Esophagus squamous epithelium (tissue), 5 donors: ENCODE measurements at places on chromosomes 13 and 19.

GRCh38 chr19:18456279-18456678 lies 18.3 kb upstream of the ISYNA1 start:
- no peak for DNase-seq

GRCh38 chr13:100443998-100444328 lies 144.6 kb downstream of the GGACT start:
- DNase-seq = no peak

DNA sequence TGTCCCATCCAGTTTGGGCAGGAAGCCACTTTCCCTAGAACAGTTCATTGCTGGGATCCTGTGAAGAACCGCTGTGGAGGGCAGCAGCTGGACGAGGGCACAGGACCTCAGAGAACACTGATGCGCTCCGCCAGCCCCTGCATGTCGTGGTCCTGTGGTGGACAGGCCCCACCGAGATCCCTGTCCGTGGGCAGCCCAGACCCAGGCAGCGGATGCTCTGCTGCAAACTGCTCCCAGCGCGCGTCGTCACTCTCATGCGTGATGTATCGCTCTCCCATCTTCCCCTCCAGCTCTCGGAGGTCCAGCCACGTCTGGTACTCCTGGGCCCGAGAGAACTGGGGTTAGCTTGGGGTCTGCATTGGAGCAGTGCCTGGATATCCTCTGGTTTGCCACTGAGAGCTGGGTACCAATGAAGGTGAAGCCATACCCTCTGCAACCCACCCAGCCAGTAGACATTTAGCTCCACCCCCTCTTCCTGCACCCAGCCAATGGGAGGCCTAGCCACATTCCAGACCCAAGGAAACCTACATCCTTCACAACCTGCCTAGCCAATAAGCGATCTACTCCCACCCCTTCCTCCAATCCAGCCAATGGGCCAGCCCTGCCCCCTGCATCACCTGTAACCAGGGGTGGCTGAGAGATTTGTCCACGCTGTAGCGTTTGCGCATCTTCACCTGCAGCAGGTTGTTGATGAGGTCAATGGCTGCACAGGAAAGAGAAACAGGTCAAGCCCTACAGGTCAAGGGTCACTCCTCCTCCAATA lies 13.6 kb upstream of the DACT3 start:
- no peak for DNase-seq

GRCh38 chr13:44128552-44129001 lies 245.0 kb upstream of the SERP2 start:
- no peak for DNase-seq

DNA sequence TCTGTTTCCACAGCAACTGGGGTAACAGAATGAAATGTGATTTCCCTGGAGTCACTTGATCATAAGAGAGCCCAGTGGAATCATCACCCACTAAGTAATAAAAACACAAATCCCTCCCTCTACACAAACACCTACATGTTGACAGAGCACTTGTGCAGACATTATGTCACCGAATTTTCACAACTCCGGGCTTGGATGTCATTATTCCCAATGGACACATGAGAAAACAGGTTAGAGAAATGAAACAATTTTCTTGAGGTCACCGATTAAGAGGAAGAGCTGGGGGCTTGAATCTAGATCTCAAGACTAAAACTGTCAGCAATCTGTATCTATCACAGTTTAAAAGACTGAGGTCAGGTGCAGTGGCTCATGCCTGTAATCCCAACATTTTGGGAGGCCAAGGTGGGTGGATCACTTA lies 3.1 kb downstream of the XRCC1 start:
- no peak for DNase-seq

DNA sequence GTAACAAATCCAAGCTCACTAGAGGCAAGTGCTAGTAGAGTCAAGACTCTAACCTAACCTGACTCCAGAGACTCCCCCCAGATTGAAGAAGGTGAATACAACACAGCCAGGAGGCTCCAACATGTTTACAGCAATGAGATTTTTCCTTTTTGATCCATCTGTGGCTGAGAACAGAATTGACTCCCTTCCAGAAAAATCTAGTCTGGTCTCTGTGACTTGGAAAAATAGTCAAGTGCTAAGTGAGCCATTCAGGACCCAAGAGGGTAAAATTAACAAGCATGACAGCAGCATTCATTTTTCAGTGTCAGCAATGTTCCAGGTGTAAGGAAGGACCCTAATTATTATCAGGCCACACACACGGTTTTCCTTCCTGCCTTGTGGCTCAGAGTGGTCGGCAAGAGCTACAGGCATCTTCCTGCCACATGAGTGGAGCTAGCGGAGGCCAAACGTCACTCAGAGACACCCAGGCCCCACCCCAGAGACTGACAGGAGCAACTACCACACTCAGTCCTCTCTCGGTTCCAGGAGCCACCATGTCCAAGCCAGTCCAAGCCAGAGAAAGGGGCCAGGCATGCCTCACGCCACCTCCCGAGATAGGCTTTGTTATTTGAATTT lies 395.1 kb downstream of the FOXO1 start:
- no peak for DNase-seq

DNA sequence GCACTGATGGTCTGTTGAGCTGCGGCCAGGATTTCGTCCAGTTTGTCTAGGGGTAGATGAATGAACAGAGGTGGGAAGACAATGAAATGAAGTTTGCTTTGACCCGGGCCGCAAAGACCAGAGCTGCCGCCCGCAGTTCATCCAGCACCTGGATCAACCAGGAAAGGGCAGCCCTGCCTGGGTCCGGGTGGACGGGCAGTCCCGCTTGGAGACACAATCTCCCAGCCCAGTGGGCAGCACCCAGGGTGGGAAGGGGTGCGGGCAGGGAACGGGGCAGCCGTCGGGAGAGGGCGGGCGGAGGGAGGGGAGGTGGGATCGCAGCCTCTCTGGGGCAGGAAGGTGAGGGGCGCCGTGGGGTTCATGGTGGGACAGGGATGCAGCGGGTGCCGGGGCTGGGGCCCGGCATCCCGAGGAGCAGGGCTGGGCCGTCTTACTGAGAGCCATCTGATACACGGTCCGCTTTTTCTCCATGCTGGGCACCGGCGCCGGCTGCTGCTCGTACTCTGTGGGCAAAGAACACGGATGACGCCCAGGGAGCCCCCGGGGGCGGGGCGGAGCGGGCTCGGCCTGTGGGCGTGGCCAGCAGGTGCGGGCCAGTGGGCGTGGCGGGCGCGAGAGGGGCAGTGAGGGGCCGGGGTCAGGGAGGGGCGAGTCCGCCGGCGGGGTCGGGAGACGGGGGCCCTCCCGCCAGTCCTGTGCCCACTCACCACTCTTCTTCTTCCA lies 33.1 kb downstream of the SHANK1 start:
- no peak for DNase-seq

DNA sequence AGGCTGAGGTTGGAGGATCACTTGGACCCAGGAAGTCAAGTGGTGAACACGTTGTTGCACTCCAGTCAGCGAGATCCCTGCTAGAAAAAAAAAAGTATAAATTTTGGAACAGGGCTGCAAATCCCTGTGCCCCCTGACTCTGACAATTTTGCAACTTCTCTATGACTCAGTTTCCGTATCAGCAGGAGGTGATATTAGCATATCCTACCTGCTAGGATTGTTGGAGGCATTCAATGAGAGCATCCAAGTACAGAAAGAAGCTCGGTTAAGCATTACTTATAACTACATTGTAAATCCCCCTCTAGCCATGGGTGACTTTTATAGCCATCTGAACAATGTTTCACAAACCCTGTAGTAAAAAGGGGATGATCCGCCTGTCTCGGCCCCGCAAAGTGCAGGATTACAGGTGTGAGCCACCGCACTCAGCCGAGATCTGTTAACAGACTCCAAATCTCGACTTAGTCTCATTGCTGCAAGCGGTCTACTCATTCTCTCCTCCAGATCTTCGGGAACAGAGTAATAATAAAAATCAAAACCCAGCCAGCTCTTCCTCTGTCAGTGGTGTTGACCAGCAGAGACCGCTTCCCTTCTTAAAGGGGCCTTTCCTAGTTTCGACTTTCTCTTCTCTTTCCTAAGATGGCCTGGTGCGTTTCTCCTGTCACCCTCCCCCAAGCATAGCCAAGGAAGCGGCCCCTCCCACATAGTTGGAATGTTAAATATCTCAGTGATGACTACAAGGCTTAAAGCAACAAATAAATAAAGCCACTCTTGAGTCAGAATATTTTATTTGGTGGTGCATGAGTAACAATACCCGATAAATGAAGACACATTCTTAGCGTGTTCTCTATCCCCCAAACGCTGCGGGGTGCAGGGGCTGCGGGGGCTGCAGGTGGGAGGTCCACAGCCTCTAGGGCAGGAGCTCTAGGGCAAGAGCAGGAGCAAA lies 10.3 kb upstream of the BICRA start:
- DNase-seq = no peak

- no peak for DNase-seq
Observed at GRCh38 chr13:107351305-107351704, 783.4 kb upstream of the ARGLU1 start.

DNA sequence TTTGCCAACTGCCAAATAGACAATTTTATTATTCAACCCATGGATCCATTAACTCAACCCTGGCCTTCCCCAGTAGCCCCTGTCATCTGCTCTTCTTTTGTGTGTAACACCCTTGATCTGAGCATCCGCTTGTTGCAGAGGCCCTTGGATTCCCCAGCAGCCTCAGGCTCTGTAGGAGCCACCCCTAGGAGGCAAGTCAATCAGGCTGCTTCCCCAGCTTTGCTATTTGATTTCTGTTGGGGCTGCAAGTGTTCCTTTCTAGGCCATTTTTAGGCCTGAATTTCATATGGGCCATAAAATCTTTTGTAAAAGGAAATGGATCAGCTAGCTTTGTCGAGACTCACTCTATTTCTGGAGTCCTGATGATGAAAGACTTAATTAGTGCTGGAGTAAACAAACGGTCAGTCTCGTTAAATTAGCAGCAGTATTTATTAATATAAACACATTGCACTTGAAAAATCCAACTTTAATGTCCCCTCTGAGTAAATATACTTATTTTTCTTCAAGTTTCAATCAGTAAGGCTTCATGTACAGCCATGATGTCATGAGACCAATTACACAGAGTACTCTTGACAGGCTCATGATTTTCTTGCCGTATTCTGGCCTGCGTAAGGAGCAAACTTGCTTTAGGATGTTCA lies 105.3 kb downstream of the RGCC start:
- DNase-seq = no peak

GRCh38 chr19:49916839-49917733 lies 11.9 kb upstream of the ATF5 start:
- no peak for DNase-seq

- DNase-seq = no peak
Observed at GRCh38 chr13:111319521-111319920, 921 bp upstream of the TEX29 start.

DNA sequence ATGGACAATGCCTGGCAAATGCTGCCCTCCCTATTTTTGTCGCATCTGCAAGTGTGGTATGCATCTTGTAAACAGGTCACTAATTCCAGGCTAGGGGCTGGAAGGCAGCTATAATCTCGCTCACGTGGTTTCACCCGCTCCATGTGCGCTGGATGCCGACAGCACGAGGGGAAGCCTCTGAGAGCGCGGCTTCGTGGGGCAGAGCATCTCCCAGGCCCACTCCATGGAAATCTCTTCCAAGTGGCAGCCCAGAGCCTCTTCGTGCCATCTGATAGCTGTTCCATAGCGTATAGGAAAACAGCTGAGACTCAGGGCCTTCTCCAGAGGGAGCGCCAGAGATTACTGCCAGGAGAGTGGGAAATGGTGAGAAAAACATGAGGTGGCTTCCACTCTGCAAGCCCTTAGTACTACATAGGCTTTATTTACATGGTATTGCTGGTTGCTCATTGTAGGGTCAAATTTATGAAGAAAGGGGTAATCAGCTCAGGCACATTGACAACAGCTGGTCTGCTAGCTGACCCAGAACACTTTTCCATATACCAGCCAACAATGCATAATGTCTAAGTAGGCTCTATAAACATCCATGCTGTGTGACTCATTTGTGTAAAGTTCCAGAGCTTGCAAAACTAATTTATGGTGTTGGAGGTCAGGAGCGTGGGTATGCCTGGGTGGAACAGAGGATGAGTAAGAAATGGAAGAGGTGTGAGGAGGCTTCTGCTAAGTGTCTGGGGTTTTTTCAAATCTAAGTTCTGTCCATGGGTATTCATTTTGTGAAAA lies 165.2 kb downstream of the SHISA2 start:
- no peak for DNase-seq

DNA sequence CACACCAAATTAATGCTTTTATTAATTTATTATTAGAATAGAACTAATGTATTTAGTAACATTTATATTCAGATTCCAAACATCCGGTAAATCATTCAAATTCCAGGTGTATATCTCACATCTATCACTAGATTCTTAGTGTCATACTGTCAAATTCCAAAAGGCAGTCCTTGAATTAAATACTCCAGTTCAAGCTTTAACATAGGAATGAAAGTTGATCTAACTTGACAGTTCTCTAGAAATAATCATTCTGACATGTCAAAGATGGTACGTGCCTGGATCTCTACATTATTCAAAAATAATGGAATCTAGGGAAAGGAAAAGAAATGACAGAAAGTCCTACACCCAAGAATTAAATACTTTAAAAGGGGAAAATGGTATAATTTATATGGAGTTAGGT lies 1161.5 kb downstream of the PCDH9 start:
- no peak for DNase-seq

DNA sequence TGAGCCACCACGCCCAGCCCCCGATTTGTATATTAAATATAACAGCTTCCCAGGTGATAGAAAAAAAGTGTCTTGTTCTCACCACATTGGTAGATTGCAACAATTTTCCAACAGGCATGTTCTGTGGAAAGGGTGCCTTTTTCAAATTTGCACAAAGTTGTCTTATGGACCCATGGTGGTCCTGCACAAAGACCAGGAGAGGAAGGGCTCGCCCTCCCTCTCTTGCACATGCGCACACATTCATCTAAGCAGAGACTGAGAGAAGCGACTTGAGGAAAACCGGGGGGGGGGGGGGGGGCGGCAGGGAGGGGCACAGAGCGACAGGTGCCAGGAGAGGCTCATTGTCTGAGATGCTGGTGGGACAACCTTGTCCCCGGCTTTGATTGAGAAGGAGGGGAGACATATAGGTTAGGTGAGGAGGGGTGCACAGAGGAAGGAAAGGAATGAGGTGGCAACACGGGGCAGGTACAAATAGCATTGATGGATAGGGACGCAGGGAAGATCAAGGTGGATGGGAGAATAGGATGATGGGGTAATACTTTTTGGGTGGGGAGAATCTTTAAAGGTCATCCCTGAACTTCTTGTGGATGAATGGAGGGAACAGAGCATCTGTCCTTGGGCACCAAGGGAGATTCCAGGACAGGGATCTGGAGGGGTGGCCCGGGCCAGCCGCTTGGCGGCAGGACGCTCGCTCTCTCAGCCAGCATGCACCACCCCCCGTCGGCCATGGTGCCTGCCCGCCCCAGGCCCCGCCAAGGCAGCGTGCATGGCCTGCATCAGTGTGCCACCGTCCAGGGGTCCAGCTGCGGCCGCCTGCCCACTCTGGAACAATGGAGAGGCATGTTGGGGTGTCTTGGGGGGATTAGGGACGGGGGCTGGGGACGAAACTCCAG lies 76.0 kb downstream of the IER2 start:
- DNase-seq = no peak

- DNase-seq = no peak
Observed at GRCh38 chr13:50152655-50153309, 137.5 kb downstream of the KCNRG start.

- DNase-seq = no peak
Observed at GRCh38 chr19:6185835-6186834, 50.7 kb downstream of the ACSBG2 start.

- DNase-seq = no peak
Observed at GRCh38 chr19:3034406-3034655, 5.3 kb upstream of the TLE2 start.

- no peak for DNase-seq
Observed at GRCh38 chr13:79740991-79741390, 260.0 kb downstream of the NDFIP2 start.
